ENCODE measurements at places on chromosomes 7 and 10.

GRCh38 chr7:112770051-112770450 lies 20.1 kb downstream of the TMEM168 start:
- peak; percentile 90 for DNase-seq

DNA sequence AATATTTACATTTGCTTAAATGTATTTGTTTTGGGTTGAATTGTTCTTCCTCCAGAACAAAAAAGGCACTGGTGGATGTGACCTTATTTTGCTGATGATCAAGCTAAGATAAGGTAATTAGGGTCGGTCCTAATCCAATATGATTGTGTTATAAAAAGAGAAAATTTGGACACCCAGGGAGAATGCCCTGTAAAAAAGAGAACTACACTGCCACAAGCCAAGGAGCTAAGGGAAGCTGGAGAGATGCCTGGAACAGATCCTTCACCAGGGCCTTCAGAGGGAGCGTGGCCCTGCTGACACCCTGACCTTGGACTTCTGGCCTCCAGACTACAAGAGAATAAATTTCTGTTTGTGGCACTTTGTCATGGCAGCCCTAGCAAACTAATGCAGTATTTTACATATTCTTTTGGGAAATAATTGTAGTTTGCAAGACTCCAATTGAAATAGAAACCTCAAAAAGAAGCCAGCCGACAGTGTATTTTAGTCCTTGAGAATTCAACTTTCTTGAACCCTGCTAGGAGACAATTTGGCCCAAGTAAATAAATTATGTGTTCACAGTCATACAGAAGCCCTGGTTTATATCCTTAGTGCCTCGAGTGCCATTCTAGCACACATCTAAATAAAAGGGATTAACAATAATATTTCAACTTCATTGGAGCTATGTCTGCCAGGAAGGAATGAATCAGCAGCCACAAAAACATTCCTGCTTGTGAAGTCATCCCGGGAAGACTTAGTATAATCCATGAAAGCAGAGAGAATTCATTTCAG lies 164.6 kb downstream of the PKD1L1 start:
- peak; percentile 92 for DNase-seq

- no peak for DNase-seq
Measured at GRCh38 chr7:70053421-70053820, 455.1 kb downstream of the AUTS2 start.

GRCh38 chr10:69742356-69742695 lies 59.4 kb upstream of the COL13A1 start:
- no peak for DNase-seq

- DNase-seq, result peak; percentile 31
Measured at GRCh38 chr7:14233076-14233867, 243.8 kb upstream of the ETV1 start.

- DNase-seq, result no peak
Measured at GRCh38 chr7:461453-462172, 58.0 kb downstream of the PDGFA start.

DNA sequence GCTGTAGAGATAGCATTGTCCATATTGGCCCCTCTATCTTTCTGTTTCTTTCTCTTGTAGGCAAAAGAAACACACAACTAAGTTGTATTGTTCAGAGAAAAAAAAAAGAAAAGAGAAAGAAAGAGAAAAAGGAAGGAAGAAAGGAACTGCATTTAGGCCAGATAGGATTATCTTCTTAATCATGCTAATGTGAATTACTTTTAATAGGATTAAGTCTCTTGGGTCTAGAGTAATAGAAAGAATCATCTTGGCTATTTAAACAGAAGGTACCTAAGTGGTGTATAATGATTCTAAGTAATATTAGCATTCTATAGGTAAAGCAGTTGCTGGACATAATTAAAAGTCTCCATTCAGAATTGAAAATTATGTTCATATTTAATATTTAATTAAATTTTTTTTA lies 42.2 kb downstream of the GPR85 start:
- DNase-seq, result no peak

DNA sequence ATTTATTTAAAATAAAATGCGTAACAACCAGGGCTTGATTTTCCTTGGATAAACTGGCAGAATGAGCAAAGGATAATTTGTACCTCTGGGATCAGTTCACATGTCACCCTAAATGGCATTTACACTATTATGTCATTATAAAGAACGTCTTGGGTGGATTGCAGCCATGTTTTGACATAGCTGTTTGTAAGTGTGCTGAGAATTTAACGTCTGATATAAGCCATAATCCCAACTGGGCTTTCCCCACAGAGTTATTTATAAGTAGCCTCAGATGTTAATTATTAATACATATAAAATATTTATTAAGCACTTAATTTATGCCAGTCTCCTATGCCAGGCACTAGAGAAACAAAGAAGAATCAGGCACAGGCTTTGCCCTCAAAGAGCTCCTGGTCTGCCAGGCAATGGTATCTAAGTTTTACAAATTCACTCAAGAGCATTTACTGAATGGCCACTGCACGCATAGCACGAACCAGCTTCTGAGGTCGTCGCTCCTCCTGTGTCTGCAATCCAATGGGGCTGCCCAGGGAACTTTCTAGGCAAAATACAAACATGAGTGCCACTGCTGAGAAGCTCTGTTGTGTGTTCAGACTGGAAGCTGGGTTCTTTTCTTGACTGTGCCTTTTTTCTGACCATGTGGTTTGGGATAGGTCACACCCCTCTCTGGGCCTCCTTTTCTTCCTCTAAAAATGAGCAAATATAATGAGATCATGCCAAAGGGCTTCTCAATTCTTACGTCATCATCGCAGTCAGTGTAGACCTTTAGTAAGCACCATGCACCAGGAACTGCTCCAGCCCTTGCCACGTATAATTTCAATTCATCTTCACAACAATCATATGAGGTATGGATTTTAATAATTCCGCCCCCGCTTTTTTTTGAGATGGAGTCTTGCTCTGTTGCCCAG lies 11.3 kb upstream of the CTBP2 start:
- no peak for DNase-seq

- DNase-seq, result no peak
Measured at GRCh38 chr10:5515948-5516761, 8.6 kb upstream of the CALML3 start.

GRCh38 chr7:139813689-139814088 lies 15.4 kb upstream of the TBXAS1 start:
- DNase-seq, result no peak

GRCh38 chr10:35933940-35934641 lies 292.0 kb upstream of the FZD8 start:
- DNase-seq, result no peak

GRCh38 chr10:119344381-119344780 lies 137.0 kb downstream of the GRK5 start:
- no peak for DNase-seq

- DNase-seq, result no peak
Measured at GRCh38 chr7:117041007-117041406, 87.7 kb downstream of the ST7 start.

GRCh38 chr7:141374425-141374824 lies 176.8 kb upstream of the AGK start:
- DNase-seq, result no peak

- no peak for DNase-seq
Measured at GRCh38 chr7:94739180-94739579, 83.2 kb upstream of the SGCE start.

- no peak for DNase-seq
Measured at GRCh38 chr10:72692994-72693781, 1.2 kb downstream of the MCU start.

- no peak for DNase-seq
Measured at GRCh38 chr7:44534087-44534486, 7.0 kb downstream of the NPC1L1 start.

DNA sequence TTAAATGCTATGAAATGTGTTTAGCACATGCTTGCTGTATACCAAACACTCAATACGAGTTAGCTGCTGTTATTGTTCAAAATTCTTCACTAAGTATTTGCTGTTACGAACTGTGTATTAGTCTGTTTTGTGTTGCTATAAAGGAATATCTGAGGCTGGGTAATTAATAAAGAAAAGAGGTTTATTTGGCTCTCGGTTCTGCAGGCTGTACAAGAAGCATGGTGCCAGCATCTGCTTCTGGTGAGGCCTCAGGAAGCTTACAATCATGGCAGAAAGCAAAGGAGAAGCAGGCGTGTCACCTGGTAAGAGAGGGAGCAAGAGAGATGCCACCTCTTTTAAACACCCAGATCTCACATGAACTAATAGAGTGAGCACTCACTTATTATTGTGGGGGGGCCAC lies 1.6 kb downstream of the UBE2D4 start:
- no peak for DNase-seq

DNA sequence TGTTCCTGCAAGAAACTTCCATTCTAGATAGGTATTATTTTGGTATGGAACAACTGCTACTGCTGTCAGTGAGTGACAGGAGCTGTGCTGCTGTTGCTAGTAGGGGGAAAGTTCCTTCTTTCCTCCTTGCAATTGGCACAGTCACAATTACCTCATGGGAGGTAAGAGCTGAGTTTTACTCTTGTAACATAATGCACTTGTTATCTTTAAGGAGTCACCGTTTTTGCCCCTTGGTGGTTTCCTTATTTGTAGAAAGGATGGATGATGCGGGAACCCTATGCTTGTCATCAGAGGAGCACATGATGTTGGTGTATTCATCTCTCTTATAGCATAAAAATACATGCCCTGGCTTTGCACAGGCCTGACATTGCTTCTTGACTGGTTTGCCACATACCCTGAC lies 234.7 kb upstream of the NPY start:
- no peak for DNase-seq

DNA sequence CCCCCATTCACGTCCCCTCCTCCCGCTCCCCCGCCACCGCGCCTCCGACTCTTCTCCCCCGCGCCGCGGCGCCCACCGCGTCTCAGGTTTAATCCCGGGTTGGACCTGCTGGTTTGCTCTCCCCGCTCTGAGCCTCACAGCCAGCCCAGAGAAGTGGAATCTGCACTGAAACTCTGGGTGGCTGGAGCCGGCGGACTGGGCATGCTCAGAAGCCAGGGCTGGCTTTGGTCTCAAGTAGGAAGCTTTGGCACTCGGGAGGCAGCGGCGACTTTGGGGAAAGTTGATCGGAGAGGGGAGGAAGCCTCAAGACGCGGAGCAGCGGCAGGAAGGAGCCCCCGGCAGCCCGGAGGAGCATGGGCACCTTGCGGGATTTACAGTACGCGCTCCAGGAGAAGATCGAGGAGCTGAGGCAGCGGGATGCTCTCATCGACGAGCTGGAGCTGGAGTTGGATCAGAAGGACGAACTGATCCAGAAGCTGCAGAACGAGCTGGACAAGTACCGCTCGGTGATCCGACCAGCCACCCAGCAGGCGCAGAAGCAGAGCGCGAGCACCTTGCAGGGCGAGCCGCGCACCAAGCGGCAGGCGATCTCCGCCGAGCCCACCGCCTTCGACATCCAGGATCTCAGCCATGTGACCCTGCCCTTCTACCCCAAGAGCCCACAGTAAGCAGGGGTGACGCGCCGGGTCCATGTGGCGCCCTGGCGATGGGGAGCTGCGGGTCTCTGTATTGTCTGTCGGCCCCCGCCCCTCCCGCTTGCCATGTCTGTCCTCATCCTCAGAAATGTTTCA lies at the start of gene PRKG1:
Gene PRKG1, plus strand, starts transcription at position 250 of the 791 bp plus-strand sequence.
- peak; percentile 32 for DNase-seq

- no peak for DNase-seq
Measured at GRCh38 chr7:106064316-106064715, 47.8 kb downstream of the SYPL1 start.

GRCh38 chr7:154255324-154255723 lies 203.1 kb downstream of the DPP6 start:
- no peak for DNase-seq

DNA sequence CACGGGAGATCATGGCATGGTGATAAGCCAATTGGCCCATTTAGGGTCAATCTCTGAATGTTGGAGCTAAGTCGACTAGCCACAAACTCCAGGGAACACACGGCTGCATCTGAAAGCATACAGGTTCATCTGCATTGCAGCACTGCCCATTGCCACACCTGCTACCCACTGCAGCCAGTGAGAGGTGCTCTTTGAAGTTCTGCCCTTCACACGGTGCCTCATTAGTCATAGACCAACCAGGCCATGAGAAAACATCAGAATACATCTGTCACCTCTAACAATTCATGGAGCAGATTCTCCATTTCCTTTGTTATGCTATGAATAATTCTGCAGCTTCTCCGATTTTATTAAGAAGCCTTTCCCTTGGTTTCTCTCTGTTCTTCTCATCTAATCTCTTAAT lies 65.7 kb upstream of the FAM204A start:
- no peak for DNase-seq

DNA sequence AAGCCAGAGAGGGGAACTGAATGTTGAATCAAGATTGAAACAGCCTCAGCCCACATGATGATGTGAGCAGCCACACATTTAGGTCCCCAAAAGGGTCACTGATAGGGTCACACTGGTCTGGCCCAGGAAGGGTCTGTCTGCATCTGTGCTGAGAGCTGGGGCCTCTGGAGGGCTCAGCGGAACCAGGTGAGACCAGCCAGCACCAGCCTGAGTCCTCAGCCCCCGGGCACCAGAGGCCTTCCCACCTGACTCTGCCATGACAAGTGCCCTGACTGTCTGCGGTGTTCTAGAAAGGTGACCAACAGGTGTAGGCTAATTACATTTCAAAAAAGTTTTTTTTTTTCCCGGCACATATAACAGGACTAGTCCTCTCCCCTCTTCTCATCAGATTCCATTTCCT lies 76.2 kb downstream of the WDR11 start:
- DNase-seq, result no peak

- DNase-seq, result peak; percentile 29
Measured at GRCh38 chr7:14332155-14332554, 342.7 kb upstream of the ETV1 start.

- DNase-seq, result no peak
Measured at GRCh38 chr10:43058716-43059335, 18.0 kb upstream of the RET start.

GRCh38 chr7:7816084-7816483 lies 97.7 kb upstream of the RPA3 start:
- DNase-seq, result no peak

GRCh38 chr7:66206934-66207240 lies 1.8 kb downstream of the TPST1 start:
- no peak for DNase-seq

DNA sequence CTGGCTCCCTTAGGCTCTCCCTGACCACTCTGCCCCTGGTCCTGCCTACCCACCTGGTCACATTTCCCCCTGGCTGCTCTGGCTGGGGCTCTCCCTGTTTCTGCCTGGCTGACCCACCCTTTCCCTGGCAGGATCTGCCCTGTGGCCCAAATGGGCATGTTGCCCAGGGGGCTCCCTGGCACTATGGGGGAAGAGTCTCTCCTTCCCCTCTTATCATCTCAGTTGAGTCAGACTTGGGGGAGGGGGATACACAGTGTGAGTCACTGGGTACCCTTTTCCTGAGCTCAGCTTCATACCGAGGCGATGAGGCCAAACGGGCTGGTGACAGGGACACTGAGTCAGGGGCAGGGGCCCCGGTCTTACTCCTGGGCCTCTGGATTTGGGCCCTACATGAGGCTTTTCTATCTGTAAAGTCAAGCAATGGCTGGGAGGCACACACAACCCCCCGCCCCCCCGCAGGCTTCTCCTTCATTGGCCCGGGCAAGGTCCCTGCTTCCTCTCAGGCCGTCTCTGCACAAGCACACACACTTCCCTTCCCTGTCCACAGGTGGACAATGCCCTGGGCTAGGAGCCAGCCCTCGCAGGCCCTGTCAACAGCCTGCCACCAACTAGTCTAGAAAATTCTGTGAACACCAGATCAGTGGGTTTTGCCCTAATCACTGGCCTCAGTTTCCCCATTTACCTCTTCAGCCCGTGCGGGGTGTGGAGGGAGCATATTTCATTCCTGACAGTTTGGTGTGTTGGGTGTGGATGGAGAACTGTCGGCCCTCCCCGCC lies 627 bp upstream of the FLNC start:
- no peak for DNase-seq

- peak; percentile 73 for DNase-seq
Measured at GRCh38 chr10:102241444-102242117, at the start of gene PITX3. Gene PITX3 (minus strand): TSS chr10:102241512. CDS start chr10:102232080, 9,432 bp downstream.
